ENCODE measurements at places on chromosomes 13 and 19.
A peak's percentile ranks its signal among the peaks of the same experiment; 100 is the strongest.

DNA sequence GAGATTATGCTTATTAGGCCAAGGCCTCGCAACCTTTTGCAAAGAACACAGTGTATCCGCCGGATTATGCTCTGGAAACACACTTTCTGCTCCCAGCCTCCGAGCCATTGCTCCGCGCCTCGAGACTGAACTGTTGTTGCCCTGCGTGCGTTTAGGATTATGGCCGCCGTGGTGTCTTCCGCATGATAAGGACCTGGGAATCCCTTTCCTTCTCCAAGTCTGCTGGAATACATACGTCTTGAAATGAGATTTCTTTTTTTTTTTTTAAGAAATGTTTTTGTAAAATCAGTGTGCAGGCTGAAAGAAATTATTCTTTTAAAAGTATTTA lies 89.8 kb upstream of the SOX1 start:
- DNase-seq: no peak

DNA sequence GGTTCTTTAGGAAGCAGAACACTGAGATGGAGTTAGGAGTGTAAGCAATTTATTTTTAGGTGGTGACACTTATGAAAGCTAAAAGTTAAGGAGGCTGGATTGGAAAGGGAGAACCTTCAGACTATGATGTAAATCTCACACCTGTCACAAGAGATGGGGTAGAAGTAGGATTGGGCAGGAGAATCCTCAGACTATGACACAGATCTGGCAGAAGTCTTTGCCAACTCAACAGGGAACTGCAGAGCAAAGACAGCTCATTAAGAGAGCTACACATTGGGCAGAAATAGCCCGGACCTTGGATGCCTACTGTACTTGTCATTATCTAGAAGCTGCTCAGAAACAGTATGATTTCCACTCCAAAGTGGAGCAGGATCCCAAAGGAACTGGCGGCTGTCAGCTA lies 134.4 kb downstream of the DNAJC15 start:
- no peak for DNase-seq

GRCh38 chr19:7340959-7341837 lies 7.5 kb upstream of the ARHGEF18 start:
- peak; percentile 83 for DNase-seq

DNA sequence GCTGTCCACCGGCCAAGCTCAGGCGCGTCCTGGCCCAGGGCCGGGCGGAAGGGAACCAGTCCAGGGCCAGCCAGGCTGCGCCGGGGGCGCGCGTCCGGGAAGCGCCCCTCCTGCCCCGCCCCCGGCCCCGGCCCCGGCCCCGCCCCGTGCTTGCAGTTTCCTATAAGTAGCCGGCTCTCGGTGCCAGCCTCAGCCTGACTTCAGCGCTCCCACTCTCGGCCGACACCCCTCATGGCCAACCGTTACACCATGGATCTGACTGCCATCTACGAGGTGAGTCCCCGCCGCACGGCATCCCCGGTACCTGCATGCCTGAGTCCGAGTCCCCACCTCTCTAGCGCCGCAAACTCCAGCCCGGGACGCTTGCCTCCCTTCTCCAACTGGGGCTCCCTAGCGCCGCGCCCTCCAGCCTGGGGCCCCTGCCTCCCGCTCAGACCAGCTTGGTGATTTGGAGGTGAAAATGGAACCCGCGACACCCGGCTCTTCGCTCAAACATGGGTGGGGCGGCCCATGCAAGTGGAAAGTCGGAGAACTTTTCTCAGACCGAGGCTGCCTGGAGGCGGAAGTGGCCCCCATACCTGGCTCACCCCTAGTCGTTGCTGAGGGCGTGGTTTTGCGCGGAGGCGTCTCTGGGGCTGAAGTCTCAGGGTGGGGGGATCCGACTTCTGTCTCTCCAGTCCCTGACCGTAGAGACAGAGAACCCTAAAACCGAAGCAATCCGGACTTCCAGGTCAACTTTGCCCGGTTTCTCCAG lies at the start of gene ZFP36:
TSS of gene ZFP36 (plus strand) at position 192 of the 754 bp plus-strand sequence. CDS start at position 250, 58 bp downstream.
- peak; percentile 96 for DNase-seq

GRCh38 chr19:54607785-54608150 lies 14.3 kb downstream of the LILRA1 start:
- DNase-seq: no peak

All from H7 (cell line).